ENCODE measurements at places on chromosomes 1 and 21. TPM values are rescaled to one million over a fixed set of nuclear protein-coding genes. Genes with fewer than 3 reads are reported as not detected.

- no peak for DNase-seq
Observed at GRCh38 chr1:171220081-171220420, 28.2 kb upstream of the FMO1 start.

RPRD2 gene
- total RNA-seq, result 30.9 TPM

ZNF670 gene
- total RNA-seq, result 4.1 TPM

FAM177B gene
- not detected for total RNA-seq

Measured in aorta (tissue), 5 donors.